Type B pancreatic cell (in vitro differentiated cells): ENCODE measurements at places on chromosomes 4 and X.

GRCh38 chr4:53974561-53974960 is 89.8 kb downstream of the CHIC2 start:
- DNase-seq, result no peak

GRCh38 chr4:73523126-73523525 is 41.6 kb downstream of the AFM start:
- no peak for DNase-seq

DNA sequence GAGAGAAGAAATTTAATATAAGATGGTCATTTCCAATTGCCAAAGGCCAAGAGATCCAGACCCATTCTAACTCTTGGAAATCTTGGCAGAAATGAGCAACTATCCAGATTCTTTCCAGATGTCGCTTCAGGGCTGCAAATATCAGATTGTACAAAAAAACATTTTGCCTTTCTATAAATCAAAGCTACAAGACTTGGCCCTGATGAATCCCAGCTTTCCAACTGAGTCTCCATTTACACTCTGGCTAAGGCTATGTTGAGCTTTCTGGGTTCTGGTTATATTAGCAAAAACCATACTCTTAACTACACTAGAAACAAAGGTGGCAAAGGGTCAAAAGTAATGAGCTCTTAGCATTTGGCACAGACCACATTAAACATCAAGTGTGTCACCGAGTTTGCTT is 345.8 kb downstream of the OPHN1 start:
- no peak for DNase-seq

DNA sequence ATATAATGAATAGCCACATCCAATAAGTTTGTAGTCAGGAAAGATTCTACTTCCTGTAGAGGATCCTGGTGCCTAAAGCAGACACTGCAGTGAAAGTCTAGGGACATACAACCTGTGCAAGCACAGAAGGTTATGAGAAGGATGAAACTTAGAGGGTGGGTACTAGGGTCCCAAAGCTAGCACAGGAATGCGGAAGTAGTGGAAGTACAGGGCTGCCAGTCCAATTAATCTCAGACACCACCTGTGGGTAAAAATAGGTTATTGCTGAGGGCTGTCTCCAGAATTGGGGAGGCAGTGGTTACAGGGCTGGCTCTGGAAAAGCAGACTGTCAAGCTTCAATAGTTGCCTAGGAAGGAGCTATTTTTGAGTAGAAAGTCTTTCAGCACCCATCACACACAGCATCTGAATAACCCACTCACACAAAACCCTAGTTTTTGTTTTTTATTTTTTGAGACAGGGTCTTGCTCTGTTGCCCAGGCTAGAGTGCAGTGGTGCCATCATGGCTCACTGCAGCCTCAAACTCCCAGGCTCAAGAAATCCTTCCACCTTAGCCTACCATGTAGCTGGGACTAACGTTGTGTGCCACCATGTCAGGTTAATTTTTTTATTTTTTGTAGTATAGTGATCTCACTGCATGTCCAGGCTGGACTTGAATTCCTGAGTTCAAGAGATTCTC is 50.8 kb upstream of the ELF2 start:
- DNase-seq, result no peak

- DNase-seq, result no peak
Observed at GRCh38 chr4:153576443-153576774, 107.7 kb upstream of the TLR2 start.

GRCh38 chrX:39214387-39215126 is 413.3 kb downstream of the MID1IP1 start:
- DNase-seq, result no peak

DNA sequence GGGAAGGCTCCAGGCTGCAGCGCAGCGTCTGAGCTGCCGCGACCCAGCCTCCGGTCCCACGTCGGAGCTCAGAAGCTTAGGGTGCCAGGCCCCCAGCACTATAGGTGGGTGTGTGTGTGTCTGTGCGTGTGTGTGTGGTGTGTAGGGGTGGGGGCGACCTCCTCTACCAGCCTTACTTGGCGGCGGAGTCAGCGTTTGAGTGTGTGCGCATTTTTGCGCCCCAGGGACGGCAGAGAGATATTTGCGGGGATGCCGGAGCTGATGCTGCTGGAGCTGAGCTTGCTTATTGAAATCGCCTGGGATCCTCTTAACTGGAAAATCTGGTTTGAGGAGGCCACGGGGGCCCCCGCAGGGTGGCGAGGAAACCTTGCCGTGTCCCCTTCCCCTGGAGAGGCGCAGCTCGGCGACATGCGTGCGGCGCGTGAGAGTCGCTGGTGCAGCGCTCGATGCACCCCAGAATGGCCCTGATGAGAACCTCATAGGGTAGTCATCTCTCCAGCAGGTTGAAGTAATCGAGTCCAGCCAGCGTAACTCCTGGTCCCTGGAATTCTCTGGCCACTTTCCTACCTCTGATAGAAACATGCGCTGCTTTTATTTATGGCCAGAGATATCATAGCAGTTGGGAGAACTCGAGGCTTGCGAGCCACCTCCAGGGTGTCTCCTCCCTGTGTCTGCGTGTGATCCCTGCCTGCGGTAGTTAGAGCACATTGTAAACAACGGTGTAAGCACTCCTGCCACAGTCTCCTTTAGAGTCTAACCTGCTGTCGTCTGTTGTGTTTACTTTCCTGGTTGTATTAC is 2.7 kb downstream of the ADGRL3 start:
- no peak for DNase-seq

GRCh38 chrX:102599951-102600579 is 750 bp downstream of the ARMCX5 start:
- DNase-seq, result no peak

- no peak for DNase-seq
Observed at GRCh38 chr4:1116838-1117237, 3.5 kb upstream of the RNF212 start.

DNA sequence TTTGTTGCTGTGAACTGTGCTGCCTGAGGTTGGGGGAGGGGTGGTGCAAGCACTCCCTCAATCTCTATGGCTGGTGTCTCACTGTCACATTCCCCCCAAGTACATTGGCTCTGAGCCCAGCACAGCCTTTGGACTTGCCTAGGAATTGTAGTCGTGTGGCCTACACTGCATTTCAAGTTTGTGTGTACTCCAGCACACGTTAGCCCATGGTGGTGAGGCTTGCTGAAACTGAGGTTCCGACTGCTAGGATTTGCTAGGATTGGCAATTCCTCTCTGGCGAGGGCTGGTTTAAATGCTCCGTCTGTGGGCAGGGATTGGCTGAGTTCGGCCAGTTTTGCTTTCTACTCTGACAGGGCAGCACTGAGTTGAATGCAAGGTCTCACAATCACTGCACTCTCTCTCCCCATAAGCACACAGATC is 121.7 kb upstream of the CXXC4 start:
- no peak for DNase-seq

GRCh38 chr4:89398644-89399043 is 91.0 kb upstream of the GPRIN3 start:
- DNase-seq, result no peak

DNA sequence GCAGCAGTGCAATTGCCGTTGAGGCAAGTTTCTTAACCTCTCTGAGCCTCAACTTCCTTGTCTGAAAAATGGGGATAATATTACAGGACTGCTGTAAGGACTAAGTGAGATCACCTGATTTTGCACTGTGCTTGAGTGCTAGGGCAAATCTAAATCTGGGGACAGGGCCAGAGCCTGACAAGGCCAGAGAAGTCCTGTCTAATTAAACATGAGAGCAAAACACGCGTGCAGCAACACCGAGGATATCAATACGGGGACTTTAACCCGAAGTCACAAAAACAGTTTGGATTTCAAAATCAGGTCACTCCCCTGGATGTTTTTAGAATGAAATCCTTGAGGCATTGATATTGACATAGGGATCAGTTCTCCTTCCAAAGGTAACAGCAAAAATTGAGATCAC is 5.7 kb upstream of the GJB1 start:
- no peak for DNase-seq

GRCh38 chrX:37666516-37666915 is 19.1 kb upstream of the XK start:
- DNase-seq, result no peak

DNA sequence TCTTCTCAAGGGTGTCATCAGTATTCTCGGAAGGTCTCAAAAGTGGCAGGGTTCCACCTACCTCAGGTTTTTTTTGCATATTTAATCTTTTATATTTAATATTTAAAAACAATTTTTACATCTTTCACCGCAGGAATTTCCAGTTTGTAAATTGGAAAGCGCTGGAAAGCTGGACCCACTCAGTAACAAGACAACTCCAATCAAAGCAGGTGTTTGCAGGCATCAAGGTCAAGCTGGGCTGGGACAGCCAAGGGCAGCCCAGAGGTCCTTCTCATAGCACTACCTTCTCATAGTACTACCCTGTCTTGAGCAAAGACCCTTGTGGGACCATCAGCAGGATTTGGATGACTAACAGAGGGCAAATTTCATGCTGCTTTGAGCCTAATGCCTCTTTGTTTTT is 160.1 kb downstream of the TET2 start:
- no peak for DNase-seq

DNA sequence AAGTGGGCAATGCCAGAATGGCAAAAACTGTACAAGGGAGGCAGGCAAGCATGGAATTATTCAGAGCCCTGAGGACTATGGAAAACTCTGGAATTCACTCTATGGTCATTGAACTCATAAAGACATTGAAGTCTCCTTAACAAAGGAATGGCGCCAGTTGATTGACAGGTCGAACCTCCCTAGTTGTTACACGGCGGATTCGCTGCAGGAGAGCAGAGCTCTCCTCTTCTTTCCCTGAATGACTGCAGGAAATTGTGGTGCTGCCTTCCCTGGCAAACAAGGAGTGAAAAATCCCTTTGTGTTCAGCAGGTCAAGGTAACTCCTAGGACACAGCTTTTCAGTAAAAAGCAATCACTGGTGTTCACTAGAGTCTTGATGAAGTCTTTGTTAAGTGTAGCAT is 732.8 kb upstream of the FRG1 start:
- DNase-seq, result no peak

- DNase-seq, result no peak
Observed at GRCh38 chrX:76253432-76253831, 80.6 kb downstream of the PBDC1 start.

DNA sequence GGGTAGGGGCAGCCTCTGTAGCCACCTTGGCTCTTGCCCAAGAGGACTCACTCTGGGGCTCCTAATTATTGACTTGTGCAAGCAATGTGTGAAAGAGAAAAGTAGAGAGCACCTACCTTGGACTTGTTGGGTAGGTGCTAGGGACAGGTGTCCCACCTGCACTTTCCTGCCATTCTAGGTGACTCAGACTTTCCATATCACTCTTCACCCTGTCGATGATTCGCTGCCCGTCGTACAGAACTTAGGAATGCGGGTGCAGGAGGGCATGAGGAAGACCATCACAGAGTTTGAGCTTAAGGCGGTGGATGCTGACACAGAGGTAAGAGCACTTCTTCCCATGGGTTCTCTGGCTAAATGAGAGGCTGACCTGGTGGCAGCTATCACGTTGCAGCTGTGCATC is 87.3 kb upstream of the ANXA3 start:
- DNase-seq, result no peak

DNA sequence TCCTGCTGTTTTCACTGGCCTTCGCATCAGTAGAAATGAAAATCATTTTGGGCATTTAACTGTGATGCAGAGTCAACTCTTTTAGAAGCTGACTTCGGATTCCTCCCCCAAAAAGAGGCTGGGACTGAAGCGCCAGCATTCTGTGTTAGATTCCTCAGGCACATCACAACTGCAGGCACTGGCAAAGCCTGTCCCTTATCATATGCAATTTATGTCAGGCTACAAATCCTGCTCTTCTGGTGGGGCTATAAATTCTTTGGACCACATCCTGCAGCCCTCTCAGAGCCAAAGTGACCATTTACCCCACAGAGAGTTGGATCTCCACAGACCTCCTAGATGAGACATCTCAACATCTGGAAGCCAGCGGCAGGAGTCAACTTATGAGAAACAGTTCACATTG is 138.4 kb downstream of the CBR4 start:
- DNase-seq, result no peak

GRCh38 chr4:77104791-77105540 is 29.2 kb upstream of the CCNI start:
- DNase-seq, result no peak

DNA sequence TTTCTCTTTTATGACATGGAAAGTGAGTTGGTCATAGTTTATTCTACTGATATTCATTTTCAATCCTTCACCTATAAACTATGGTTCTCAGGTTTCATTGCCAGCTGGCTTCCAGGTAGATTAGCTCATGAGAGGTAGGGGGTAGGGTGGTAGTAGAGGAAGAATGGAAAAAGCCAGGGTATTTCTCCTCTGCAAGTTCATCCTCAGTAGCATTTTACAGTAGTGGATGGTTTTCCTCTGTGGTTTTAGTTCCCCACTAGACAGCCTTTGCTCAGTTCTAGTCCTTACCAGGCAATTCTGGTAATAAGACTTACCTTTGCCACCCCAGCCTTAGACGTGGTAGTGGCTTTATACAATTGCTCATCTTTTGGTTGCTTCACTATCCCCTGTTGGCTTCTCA is 8.9 kb upstream of the NAA11 start:
- no peak for DNase-seq

- no peak for DNase-seq
Observed at GRCh38 chr4:68228568-68228967, 16.9 kb downstream of the TMPRSS11B start.

- DNase-seq, result no peak
Observed at GRCh38 chr4:25172961-25173915, 13.0 kb upstream of the SEPSECS start.

DNA sequence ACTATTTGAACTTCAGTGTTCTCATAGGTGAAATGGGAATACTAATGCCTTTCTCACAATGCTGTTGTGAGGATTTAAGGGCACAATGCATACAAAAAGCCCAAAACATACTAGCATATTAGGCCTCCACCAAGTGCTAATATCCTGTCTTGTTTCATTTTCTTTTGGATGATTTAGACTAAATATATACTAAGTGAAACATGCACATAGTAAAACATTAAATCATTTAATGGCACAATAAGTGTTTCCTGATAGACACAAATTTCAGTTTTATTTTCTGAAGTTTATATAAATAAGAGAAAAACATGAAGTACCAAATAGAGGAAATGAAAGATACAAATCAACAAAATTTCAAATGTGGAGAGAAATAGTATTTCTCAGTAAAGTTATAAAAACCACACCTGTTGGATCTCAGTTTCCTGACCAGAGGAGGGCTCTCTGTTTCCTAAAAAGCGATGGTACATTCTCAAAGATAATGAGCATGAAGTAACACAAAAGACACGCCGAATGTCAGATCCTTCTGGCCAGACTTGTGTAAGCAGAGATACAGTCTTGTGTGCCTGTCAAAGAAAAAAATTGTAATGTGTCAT is 25.1 kb downstream of the DDX60 start:
- DNase-seq, result no peak

- no peak for DNase-seq
Observed at GRCh38 chr4:107740381-107740780, 20.3 kb upstream of the PAPSS1 start.

- DNase-seq, result no peak
Observed at GRCh38 chr4:6724421-6725111, 8.6 kb downstream of the BLOC1S4 start.

DNA sequence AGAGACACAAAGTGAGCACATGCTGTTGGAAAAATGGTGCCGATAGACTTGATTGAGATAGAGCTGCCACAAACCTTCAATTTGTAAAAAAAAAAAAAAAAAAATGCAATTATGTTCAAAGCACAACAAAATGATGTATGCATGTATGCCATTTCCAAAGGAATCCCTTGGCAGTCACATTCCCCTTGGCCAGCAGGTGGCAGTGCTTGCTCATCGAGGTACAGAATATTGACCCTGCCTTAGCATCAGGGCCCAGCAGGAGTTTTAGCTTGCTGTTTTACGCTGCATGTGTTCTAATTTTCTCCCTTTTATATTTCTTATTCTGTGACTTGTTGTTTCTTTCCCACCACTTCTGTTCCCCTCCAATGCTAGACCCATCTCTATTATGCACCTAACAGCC is 34.5 kb upstream of the CYBB start:
- peak; percentile 69 for DNase-seq

GRCh38 chr4:138627096-138627495 is 384.9 kb upstream of the SLC7A11 start:
- no peak for DNase-seq
